Right ventricle myocardium inferior (tissue), 1 donor: ENCODE measurements at places on chromosomes 6 and 20. TPM values are rescaled to one million over a fixed set of nuclear protein-coding genes. Genes with fewer than 3 reads are reported as not detected.

GRCh38 chr6:124962639-124963415, 590 bp downstream of the RNF217 start:
- peak; percentile 72 for DNase-seq

- no peak for DNase-seq
Observed at GRCh38 chr20:8301655-8302054, 169.6 kb downstream of the PLCB1 start.

- no peak for DNase-seq
Observed at GRCh38 chr6:56729719-56730118, 87.0 kb upstream of the DST start.

Gene TMEM151B
- total RNA-seq, result not detected

Gene LYRM2
- 33.2 TPM for total RNA-seq

Gene CNR1
- 0.16 TPM for total RNA-seq
